SIG-M5 (cell line): ENCODE measurements at places on chromosomes 2 and 18.

DNA sequence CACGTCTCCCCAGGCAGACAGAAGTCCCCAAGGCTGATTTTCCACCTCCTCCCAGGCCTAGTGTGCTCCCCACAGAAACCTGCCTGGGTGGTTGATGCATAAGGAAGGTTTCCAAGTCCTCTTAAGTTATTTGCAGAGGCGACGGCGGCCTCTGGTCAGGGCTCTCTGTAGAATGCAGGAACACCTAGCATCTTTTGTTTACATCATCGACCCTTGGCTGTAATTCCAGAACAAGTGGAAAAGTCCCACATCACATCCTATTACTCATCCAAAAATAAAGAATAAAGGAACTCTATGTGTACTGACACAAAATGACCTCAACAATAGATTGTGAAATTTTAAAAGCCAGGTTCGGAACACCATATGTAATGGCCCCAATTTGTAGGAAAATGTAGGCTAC is 211.1 kb downstream of the ALPK2 start:
- no peak for DNase-seq

DNA sequence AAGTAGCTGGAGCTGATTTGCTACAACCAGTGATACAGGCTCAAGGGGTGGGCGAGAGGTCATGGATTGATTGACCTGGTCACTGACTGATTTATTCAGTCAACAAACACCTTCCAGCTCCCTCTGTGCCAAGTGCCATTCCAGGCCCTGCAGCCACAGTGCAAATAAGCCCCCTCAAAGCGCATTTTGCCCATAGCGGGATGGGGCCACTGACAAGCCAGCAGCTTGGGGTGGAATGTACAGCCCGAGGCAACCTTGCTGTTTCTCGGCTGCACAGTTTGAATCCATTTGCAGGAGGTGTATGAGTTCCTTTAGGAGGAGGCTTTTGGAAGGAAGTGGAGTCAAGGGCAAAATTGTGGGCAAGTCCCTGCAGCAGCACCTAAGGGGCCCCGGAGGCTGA is 235.2 kb downstream of the TPGS2 start:
- DNase-seq = no peak

DNA sequence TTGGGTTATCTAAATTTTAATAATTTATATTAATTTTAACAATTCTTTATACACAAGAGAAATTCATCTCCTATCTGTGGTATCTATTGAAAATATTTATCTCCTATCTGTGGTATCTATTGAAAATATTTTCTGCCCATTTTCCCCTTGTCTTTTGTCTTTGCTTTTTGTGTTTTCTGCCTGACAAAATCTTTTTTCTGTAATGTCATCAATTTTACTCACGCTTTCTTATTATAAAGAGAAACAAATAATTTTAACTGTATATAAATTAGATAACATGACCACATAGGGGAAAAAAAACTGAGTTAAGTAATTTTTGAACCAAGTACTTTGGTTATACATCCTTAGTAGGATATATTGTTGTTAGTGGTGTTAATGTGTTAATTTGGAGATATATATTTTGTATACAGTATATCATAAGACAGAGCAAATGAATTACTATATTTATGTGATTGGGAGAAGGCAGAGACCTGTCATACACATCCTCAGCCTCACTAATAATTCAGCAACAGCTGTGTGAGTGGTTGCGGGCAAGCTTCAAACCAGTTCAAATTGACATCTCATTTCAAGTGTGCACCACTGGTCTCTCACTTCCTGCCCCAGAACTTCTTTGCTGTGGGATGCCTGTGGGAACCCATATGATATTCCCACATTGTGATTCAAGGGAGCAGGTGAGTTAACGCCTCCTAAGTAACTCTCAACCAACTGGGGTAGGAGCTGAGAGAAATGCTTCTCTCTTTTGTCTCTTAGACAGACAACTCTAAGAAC is 292.4 kb downstream of the SP3 start:
- DNase-seq = no peak

- DNase-seq = no peak
Measured at GRCh38 chr18:74172697-74173433, 24.5 kb downstream of the TIMM21 start.

DNA sequence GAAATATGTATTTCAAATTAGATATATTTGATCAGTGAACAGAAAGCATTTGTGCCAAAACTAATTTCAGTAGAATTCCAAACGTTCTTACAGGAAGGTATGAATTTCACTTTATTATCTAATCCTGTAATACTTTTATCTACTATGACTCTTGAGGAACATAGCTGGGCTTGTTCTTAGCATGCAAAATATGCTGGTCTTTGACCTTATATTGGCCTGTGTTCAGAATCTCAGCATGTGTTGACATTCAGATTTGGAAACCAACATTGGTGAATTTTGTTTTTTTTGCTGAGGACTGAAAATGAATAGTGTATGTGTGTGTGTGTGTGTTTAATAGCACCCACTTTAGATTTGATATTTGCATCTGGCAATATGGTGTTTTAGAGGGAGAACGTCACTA is 112.2 kb downstream of the MEIS1 start:
- DNase-seq = no peak
